ENCODE measurements at places on chromosomes 2 and 18.

GRCh38 chr2:231360881-231361371 lies 34.6 kb upstream of the B3GNT7 start:
- no peak for DNase-seq

- no peak for DNase-seq
Measured at GRCh38 chr2:111535404-111535803, 348.6 kb downstream of the ANAPC1 start.

- no peak for DNase-seq
Measured at GRCh38 chr2:128187032-128187654, 96.1 kb downstream of the UGGT1 start.

- no peak for DNase-seq
Measured at GRCh38 chr18:31206787-31207381, 44.2 kb upstream of the DSC1 start.

GRCh38 chr2:94999431-94999883 lies 26.1 kb upstream of the MAL start:
- DNase-seq, result no peak

DNA sequence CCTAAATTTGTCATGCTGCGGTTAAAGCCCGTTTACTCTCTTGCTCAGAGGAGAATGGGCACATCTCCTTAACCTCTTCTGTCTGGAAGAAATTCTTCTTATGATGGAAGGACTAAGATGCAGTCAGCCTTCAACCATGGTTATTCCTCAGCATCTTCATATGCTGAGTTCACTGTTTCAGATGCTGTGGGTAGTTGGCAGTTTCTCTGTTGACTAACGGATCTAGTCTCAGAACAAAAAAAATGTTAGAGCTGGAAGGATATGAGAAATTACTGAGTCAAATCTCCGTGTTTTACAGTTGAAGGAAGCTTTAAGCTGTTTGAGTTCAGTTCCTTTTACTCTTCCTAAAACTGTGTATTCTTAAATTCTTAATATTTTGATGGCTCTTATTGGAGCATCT lies 43.6 kb upstream of the PGAP1 start:
- DNase-seq, result no peak

DNA sequence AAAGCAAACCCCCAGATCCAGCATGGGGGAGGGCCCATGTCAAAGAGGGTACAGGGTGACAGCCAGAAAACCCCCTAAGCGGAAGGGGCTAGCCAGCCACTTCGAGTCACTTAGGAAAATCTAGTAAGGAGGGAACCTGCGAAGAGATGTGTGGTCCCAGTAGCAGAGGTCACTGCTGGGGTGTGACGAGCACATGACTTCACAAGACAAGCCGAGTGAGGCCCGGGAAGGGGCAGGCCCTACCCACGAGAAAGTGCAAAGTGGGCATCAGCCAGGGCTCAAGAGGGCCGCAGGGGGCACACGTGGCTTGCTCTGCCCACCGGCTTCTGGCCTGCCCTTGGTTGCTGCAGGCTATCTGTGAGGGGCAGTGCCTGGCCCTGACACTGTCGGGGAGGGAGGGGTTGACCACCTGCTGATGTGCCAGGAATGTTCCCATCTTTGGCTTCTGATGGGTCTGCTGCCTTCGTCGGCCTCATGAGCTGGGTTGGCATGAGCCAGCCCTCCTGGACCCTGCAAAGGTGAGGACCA lies 11.5 kb downstream of the ODC1 start:
- no peak for DNase-seq

- no peak for DNase-seq
Measured at GRCh38 chr2:7527165-7527722, 610.0 kb downstream of the RNF144A start.

DNA sequence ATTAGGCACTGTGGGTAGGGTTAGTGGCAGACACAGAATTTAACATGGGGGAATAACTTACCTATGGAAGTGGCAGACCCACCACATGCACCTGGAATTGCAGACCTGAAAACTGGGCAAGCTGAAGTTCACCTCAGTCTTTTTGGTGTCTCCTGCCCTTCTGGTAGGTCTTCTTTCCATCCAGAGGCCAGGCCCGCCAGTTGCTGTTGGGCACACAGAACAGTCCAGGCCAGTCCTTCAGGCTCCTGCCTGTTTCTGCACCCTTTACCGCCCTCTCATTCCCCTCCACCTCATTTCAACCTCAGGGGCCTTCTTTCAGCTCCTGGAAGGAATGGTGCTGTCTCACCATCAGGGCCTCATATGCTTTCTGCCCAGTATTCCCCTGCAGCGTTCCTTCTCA lies 358.9 kb upstream of the ETAA1 start:
- no peak for DNase-seq

DNA sequence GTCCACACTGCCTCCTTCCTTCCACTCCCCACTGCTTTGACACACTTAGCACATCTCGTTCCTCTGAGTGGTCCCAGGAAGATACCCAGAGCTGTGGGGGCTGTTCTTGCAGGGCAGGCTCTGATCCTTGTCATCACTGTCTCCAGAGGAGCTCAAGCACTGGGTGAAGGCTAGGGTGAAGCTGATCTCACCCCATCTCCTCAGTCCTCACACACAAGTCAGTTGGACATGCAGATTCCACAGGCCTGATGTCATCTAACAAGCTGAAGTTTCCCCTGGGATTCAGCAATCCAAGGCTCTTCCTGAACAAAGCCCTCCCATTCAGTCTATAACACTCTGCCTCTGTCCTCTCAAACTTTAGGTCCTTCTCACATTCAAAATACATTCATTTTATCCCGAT lies 90.6 kb upstream of the RAB6C start:
- DNase-seq, result no peak

- DNase-seq, result no peak
Measured at GRCh38 chr2:189841019-189841418, 56.8 kb downstream of the PMS1 start.

GRCh38 chr2:152781175-152781574 lies 62.8 kb downstream of the ARL6IP6 start:
- DNase-seq, result no peak

GRCh38 chr2:18171191-18172139 lies 293.0 kb downstream of the KCNS3 start:
- no peak for DNase-seq

DNA sequence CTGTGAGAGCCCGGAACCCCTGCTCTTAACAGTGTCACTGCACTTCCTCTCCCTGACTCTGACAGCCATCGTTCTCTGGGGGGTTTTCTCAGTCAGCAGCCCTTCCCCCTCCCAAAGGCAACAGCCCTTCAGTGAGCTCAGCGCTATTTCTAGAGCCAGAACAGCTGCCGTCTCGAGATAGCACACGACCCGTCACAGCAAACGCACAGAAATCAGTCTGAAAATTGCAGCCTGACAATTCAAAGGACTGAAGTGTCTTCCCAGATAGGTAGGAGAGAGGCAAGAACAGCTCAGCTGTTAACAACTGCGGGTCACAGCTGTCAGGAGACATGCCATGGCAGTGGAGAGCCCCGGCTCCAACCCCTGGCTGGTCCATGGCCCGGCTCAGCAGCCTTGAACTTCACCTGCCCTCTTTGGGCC lies 45.4 kb downstream of the ST8SIA5 start:
- no peak for DNase-seq

- no peak for DNase-seq
Measured at GRCh38 chr18:58761970-58762780, 90.9 kb downstream of the MALT1 start.

DNA sequence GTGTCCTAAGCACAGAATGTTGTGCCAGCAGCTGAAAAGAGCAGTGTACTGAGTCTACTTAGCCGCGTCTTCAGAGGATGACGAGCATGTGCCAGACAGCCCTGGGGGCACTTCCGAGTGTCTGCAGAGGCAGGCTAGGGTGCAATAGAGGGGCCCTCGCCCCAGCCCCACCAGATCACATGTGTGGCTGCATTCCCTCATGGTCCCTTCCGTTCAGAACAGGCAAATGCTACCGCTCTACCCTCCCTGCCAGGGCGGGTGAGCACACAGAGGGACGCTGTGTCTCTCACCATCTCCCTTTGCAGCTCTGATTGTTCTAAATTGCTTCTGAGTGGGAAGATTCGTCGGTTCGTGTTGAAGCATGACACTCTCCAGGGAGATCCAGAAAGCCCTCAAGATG lies 212.2 kb upstream of the RAB12 start:
- DNase-seq, result no peak

- DNase-seq, result no peak
Measured at GRCh38 chr18:36485772-36486171, 188.3 kb downstream of the FHOD3 start.

DNA sequence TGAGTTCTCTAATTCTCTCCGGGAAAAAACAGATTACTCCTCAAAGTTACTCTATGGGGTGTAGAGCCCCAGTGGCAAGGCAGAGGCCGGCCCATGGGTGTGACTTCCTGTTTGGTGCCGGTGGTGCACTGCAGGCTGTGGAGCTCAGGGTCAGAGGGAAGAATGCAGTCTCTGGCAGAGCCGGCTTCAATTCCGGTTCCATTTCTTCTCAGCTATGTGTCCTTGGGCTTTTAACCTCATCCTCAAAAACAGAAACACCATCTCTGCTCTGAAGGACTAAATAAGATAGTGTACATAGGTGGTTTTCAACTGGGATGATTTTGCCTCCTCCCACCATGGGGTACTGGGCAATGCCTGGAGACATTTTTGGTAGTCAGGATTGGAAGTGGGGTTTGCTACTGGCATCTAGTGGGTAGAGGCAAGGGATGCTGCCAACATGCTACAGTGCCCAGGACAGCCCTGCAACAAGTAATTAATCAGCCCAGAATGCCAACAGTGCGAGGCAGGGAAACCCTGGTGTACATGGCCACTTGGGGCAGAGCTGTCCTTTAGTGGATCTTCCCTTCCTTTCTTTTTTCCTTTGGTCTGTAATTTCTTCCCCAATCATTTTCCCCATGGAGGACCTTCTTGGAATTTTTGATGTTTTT lies 81.2 kb downstream of the INSIG2 start:
- no peak for DNase-seq

GRCh38 chr2:240573516-240574385 lies 5.5 kb downstream of the RNPEPL1 start:
- DNase-seq, result no peak

- no peak for DNase-seq
Measured at GRCh38 chr2:79432731-79433146, 80.1 kb upstream of the CTNNA2 start.

GRCh38 chr18:25875551-25876240 lies 214.7 kb downstream of the SS18 start:
- no peak for DNase-seq

DNA sequence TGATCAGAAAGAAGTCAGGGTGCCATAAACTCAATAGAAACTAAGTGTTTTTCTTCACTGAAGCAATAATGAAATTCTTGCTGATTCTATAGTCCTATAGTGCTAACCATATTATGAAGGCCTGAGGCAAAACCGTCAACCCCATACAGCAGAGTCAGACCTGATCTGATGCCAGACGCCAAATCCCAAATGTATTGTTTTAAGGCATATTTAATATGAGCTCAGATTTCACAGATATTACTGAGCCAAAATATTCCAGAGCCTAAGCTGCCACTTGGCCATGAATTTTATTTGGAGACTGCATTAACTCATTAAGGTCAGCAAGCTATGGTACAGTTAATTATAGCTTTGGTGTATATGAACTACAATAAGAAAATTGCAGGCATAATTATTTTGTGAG lies 53.4 kb downstream of the SCN1A start:
- DNase-seq, result no peak

DNA sequence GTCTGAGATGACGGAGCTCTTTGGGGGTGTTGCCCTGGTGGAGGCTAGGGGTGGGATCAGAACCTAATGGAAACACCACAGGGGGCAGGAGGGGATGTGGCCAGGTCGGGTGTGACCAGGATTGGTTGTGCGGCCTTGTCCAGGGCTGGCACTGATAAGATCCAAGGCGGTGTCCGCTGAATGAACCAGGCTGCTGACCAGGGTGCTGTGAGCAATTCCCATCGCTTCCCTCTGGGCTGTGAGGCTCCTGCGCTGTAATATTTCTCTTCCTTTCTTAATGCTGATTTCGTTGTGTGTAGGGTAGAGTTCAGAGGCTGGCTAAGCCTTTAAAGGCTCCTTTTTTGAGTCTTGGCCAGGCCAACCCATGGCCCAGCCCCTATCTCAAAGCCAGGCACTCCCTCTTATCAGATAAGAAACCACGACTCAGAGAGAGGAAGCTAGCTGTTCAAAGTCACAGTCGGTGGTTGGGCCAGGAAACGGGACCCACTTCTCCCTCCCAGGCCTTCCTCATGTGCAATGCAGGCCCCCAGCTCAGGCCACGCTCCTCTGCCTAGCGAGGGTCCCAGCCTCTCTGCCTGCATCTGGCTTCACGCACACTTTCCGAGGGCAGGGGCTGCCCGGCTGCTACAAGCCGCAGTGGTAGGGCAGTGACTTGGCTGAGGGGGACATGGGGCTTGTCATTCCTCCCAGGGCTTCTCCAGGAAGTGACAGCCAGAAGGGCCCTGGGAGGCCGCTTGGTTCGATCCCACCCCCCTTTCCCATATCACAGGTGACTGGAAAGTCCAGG lies 26.0 kb upstream of the FOSL2 start:
- no peak for DNase-seq

- no peak for DNase-seq
Measured at GRCh38 chr18:38520786-38521185, 955.2 kb upstream of the CELF4 start.

DNA sequence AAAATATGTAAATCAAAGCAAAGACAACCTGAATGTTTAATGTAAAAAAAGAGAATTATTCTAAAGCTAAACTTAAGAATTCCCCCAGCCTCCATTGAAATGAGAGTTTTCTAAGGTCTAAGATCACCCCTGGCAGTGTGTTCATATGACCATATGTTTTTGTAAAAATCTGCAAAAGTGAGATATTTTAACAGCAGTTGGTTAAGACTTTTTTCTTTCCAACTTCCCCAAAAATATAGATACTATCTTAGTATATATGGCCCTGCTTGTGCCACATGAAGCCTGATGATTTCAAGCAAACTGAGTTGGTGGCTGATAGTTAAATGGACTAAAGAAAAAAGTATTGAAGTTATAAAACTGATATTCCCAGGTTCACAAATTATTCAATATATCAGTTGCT lies 35.4 kb downstream of the ZNF804A start:
- DNase-seq, result no peak

GRCh38 chr2:240960971-240961876 lies 37.2 kb upstream of the SNED1 start:
- no peak for DNase-seq

DNA sequence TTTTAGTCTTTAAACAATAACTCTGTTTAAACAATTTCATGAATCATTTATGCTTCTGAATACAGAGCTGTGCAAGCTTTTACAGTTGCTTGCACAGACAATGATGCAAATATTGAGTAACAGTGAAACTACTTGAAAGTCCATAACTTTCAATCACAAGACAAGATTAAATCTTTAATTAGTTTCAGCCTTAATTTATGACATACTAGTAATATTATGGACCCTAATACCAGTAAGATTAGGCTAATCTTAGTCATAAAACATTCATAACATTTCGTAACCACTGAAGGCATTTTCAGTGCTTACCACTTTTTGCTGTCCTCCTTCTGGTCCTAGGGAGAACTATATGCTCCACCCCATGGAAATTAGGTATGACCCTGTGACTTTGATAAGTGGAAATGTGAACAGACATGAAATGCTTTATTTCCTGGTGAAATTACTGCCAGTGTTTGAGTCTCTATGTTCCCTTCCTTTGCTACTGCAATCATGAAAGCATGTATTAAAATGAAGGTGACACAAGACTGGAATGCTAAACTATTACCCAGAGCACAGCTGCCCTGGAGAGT lies 1.8 kb upstream of the COBLL1 start:
- no peak for DNase-seq
